GM13977 (cell line): ENCODE measurements at places on chromosomes 1 and 21.
A peak's percentile ranks its signal among the peaks of the same experiment; 100 is the strongest.

- DNase-seq, result peak; percentile 25
Measured at GRCh38 chr1:40344597-40344996, 27.5 kb upstream of the COL9A2 start.

DNA sequence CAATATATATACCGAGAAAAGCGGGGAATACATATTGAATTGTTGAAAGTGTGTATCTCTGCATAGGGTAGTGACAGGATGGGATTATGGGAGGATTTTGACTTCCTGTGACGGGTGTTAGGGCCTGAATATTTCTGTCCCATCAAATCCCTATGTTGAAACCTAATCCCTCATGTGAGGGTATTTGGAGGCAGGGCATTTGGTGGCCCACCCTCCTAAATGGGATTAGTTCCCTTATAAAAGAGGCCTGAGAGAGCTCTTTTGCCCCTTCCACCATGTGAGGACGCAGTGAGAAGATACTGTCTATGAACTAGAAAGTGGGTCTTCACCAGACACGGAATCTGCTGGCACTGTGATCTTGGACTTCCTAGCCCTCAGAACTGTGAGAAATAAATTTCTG, 137.3 kb downstream of the ZSCAN20 start:
- no peak for DNase-seq

DNA sequence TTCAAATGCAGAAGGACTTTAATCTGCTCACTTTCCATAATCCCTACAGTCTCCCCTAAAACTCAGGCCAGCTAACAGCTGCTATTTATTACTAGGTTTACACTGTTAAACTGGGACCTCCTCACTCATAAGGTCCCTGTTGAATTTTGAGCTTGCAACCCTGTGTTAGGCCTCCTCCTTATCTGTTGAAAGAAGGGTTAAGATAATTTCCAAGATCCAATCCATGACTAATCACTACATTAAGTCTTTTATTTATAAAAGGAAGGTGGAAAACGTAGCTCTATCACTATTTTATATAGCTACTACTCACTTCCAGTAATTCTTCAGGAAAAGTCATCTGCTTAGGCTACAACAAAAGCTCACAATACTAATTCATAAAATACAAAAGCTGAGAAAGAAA, 79.5 kb downstream of the EVI5 start:
- DNase-seq, result no peak

- DNase-seq, result peak; percentile 95
Measured at GRCh38 chr1:226186124-226187018, at the start of gene ACBD3. TSS of gene ACBD3 (minus strand) at chr1:226186741. CDS start at chr1:226186675, 66 bp downstream.

DNA sequence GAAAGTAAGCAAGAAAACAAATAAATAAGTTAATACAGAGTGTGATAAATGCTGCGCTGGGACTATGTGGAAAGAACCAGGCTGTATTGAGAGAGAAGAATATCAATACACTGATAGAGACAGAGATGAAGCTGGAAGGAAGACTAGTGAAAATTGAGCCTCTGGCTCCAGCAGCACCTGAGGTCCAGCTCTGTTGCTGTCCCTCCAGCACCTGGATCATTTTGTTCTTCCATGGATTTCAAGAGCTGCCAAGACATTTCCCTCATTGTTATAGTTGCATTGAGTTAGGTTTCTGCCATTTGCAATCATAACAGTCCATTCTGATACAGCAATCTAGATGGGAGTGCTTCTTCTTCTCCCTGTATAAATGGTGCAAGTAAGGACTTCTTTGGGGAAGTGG, 242.7 kb upstream of the FGGY start:
- no peak for DNase-seq

- no peak for DNase-seq
Measured at GRCh38 chr1:15525050-15526020, 1.3 kb upstream of the DNAJC16 start.

DNA sequence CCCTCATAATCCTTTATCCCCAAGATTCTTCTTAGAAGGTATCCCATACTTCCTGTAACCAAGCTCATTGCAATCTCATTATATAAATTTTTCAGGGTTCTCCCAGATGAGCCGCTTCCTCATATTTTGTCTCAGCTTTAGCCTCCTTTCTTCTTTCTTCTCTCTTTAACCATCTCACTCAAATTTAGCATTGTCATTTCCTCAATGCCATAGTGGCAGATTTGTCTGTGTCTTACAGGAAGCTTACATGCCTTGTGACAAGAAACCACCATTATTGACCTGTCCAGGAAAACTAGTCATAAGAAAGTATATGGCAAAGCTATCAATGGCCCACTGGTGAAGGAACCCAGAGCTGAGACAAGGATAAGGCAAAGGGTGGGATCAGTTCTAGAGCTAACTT, 6.0 kb upstream of the FCRL2 start:
- no peak for DNase-seq

DNA sequence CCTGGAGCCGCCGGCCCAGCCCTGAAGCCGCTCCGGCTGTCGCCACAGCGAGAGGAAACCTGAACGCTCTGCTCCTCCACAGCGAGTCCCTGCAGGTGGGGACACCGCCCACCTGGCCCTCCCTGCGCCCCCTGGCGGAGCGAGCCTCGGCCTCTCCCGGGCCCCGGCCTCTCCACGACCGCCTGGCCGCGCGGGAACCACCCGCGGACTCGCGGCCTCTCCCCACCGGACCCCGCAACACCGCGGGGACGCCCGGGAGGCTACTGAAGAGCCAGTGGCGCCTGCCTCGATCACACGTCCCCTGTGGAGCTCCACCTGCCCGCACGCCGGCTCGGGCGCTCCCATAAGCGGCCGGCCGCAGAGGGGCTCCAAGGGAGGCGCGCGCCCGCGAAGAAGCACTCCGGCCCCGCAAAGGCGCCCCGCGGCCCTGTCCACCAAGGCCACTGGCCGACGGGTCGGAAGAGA, 109.6 kb downstream of the KCNN3 start:
- DNase-seq, result peak; percentile 86

GRCh38 chr1:208172423-208173145, 71.6 kb downstream of the PLXNA2 start:
- no peak for DNase-seq

DNA sequence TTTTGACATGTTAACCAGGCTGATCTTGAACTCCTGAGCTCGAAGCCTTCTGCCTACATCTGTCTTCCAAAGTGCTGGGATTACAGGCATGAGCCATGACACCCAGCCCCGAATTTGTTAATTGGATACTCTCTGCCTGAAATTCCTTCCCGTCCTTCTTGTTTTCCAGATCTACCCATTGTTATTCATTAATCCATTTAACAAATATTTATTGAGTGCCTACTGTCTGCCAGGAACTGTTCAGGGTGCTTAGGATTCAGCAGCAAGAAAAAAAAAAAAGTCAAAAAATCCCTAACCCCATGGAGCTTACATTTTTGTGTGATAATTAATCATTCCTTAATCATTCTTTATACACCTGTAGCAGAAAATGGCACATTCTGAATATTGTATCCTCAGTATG, 206.8 kb upstream of the FOXD3 start:
- no peak for DNase-seq

DNA sequence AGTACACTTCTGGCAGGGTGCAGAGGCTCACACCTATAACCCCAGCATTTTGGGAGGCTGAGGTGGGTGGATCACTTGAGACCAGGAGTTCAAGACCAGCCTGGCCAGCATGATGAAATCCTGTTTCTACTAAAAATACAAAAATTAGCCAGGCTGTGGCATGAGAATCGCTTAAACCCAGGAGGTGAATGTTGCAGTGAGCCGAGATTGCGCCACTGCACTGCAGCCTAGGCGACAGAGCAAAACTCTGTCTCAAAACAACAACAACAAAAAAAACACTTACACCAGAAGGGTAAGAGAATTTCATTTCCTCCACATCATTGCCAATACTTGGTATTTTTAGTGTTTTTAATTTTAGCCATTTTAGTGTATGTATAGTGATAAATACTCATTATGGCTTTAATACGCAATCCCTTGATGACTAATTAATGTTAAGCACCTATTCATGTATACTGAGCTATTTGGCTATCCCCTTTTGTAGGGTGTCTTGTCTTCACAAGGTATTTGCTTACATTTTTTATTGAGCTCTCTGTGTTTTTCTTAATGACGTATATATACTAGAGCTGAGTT, 77.1 kb upstream of the TNR start:
- no peak for DNase-seq
